ENCODE measurements at places on chromosomes 2 and 18.

DNA sequence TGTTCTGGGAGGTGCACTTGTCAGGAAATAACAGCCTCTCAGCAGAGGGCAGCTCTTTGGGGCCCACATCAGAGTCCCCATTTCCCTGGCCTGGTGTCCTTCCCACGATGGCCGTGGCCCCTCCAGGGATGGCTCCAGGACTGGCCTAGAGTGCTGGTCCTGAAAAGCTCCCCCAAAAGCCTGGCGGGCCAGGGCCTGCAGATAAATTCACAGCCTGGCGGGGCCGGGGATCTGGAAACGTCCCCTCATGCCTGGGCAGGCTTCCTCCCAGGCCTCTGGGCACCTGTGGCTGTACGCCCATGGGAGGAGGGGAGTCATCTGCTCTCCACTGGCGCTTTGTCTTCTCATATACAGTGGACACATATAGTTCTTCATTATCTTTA, 52.6 kb upstream of the HS6ST1 start:
- no peak for DNase-seq

DNA sequence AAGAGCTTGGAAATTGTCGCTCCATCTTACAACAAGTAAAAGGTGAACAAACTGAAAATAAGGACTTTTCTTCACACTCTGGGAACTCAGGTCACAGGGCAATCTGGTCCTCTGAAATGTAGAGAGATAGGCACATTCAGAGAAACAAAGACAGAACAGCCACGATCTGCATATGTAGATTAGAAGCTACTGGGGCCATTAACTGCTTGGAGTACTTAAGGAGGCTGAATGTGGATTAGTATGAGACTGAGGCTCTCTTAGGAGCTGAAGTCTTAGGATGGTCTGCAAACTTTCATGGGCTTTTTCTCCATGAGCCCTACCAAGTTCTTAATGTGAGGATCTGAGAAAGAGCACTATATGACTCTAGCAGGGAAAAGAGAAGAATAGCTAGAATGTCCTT, 265.3 kb upstream of the NXPH2 start:
- DNase-seq = no peak

GRCh38 chr18:68847219-68847837, 49.4 kb downstream of the CCDC102B start:
- DNase-seq = no peak

GRCh38 chr2:105852066-105852465, 107.4 kb downstream of the NCK2 start:
- no peak for DNase-seq

GRCh38 chr2:38521835-38522234, 80.9 kb downstream of the HNRNPLL start:
- no peak for DNase-seq

DNA sequence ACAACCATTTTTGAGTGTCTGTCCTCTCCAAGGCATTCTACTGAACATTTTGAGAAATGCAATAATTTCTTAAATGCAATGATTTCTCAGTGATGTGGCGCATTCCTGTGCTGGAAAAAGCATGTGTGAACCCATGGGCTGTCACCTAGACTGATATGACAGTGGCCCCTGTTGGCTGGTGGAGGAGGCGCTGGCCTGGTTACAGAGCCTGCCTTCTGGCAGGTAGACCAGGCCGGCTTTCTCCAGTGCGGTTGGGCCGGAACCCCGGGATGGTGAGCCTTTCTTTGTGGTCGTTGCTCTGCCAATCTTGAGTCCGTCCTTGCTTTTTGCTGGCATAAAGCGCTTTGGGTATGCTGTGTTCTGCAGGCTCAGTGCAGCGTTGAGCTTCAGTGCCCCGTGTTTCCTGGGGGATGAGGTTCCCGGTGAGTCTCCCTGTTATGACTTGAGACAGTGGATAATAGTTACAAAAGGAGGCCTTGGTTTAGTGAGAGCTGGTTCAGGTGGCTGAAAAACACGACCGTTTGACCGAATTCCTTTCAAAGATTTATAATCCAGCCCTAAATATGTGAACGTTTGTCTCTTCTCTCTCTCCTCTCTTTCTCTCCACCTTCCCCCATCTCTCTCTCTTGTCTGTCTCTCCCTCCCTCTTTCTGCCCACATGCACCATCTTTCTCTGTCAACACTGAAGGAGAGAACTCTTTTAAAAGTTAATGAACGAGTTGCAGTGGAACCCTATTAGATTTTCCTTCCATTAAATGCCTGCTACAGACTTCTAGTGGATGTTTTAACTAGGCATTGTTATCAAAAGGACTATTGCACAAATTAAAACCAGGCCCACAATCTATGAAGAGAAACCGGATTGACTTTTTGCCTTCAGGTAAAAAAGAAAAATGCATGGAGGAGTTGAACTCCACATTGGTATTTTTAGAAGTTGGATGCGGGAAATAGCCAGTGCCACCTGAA, 34.0 kb downstream of the TSHZ1 start:
- no peak for DNase-seq

- no peak for DNase-seq
Observed at GRCh38 chr2:151261977-151262291, 271 bp upstream of the RBM43 start.

- no peak for DNase-seq
Observed at GRCh38 chr2:212078103-212078502, 460.5 kb downstream of the ERBB4 start.

DNA sequence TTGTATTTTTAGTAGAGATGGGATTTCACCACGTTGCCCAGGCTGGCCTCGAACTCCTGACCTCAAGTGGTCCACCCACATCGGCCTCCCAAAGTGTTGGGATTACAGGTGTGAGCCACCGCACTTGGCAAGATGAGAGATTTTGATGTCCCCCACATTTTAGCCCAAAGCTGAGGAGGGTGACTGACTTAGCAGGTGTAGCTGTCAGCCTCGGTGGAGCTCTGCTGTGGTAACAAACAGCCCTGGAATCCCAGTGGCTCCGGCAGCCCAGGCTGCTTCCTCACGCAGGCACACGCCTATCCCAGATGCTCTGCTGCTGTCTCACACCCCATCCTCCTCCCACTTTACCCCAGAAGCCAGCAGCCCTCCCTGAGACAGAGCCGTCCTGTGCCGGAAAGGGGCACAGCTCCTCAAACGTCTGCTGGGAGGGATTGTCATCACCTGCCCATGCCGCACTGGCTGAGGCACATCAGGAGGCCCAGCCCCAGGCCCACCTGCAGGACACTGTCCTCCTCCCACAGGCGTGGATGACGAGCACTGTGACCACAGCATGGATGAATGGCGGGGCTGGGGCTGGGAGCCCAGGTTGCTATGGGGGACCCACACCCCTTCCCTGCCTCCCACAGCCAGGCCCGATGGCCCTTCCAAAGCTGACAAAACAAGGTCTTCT, 10.6 kb upstream of the BOK start:
- DNase-seq = no peak

DNA sequence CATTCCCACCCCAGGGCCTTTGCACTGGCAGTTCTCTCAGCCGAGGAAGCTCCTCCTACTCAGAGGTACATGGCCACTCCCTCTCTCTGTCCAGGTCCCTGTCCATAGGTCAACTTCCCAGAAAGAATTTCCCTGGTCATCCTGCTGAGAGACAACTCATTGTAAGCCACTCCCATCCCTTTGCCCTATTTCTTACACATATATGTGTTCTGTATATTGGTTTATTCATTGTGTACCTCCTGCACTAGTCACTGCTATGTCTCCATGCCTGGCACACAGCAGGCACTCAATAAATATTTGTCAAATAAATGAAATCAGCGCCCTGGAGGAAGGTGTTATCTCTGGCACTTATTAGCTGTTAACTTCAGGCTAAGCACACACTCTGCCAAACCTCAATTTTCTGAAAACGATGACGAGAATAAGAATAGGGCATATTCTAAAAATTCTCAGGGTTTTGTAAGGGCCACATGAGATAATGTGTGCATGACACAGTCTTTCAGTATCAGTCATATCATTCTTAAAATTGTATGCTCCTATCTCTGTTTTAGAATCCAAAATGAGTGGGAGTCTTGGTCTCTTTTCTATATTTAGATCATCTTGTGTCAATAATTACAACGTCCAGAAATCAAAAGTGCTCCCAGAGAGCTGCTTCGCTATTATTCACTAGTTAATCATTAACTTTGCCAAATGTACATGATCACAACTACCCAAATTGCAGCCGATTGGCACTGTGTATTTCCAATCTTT, 198.0 kb downstream of the ALK start:
- no peak for DNase-seq

- no peak for DNase-seq
Observed at GRCh38 chr2:46299365-46300263, 2.4 kb downstream of the EPAS1 start.

GRCh38 chr18:39611381-39612100, 2045.9 kb upstream of the CELF4 start:
- DNase-seq = no peak

DNA sequence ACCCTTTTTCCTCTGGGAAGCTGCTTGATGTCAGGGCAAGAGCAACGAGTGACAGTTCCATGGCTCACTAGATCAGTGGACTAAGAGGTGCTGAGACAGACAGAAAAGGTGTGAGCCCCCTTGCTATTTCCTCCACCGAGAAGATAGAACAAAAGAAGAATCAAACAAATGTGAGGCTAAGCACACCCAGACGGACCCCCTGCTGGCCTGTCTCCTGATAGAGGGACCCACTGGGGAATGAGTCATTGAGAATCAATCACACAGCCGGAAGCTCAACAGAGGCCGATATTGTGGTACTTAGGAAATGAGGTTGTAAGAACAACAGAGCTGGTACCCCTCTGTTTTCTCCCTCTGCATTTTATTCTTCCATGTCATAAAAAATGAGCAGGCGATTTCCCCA, 89.8 kb upstream of the TEX51 start:
- DNase-seq = no peak

DNA sequence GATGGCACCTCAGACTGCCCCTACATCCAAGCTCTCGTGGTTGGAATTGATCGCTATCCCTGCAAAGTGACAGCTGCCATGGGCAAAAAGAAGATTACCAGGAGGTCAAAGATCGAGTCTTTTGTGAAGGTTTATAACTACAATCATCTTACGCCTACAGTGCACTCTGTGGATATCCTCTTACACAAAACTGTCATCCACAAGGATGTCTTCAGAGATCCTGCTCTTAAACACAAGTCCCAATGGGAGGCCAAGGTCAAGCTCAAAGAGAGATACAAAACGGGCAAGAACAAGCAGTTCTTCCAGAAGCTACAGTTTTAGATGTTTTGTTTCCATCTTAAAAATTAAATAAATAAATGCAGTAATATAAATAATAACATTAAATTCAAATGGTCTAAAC, 45.4 kb downstream of the INO80D start:
- no peak for DNase-seq

- no peak for DNase-seq
Observed at GRCh38 chr2:234991793-234992192, 40.0 kb downstream of the SH3BP4 start.

DNA sequence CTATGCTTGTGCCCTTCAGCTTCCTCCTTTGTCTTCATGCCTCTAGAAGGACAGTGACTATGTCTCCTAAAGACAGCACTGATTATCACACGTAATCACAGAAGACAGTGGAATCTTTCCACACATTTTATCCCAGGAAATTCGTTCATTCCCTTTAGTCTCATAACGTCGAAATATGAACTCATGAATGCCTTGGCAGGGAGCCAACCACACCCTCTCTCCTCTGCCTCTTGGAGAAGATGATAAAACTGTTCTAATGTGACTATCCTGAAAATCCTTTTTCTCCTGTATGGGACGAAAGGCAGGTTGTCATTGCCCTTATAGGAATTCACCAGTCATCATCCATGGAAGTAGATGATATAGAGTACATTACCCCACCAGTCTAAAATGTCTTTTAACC, 726.6 kb upstream of the FANCL start:
- DNase-seq = no peak

DNA sequence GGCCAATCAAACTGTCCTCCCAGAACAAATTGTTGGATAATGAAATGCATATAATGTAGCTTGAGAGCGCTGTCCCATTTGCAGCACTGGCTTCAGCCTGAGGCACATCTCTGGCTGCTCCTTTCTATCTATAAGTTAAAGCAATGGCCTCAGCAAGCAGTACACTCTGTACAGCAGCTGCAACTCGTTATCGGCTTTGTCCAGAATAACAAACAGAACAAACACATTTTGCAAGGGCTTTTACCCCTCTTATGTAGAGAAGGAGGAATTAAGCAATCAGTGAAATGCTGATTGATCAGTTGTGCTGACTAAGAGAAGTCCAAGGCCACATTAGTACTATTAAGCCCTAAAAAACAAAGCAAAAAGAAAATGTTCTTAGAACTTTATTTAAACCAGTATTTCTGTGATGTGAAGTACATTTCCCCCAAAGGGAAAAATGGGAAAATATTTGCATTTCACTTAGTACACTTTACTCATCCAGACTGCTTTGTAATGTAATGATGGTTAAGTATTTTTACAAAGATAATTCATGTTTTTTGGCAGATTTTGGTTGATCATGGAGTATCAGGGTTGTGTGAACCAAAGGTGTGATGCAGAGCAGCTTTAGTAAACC, 15.0 kb upstream of the CPS1 start:
- no peak for DNase-seq

DNA sequence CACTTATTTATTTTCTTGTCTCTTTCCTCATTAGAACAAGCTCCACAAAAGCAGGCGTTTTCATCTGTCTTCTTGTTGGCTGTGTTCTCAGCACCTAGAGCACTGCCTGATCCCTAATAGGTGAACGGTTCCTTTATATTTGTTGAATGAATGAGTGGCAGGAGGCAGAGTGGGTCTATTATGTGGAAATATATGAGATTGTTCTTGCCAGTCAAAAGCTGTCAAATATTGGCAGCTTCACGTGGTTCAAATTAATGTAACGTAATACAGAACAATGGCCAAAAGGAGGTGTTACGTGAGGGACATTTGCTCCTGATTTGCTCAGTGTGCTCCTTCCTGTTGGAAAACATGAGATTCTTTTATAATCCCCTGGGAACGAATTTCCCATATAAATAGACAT, 8.5 kb upstream of the ARHGAP25 start:
- no peak for DNase-seq

DNA sequence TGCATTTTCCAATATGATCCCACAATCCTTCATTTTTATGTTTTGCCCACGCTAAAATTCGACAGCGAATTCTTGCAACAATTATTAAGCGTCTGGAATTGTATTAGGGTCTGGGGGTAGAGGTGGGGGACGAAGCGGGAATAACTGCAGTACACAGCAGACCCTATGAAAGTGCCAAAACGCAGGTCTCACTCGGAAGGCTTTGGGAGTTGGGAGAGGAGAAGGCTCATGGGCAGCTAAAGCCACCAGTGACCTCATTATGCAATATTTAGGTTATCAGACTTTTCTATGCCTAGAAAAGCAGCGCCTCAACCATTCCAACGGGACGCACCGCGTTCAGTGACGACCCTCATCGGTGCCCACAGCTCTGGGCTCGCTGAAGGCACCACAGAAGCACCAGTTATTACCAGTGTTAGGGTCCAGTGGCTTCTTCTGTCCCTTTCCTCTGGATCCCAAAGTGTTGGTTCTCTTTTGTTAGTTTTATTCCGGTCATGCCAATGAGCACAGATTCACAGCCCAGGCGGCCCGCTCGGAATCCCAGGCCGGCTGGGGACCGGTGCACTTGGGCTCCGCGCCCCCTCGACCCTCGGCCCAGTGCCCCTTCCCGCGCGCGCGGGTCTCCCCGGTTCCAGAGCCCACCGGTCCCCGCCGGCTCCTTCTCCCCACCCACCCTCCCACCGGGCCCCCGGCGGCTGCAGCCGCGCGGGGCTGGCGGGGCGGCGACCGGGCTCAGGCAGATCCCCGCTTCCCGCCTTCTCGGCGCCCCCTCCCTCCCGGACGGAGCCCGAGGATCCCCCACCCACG, 737 bp upstream of the MAPK4 start:
- DNase-seq = no peak

GRCh38 chr2:143732076-143732475, 602.9 kb downstream of the ARHGAP15 start:
- DNase-seq = no peak
